A172 (cell line): ENCODE measurements at places on chromosomes 16 and 17. TPM values are rescaled to one million over a fixed set of nuclear protein-coding genes. Genes with fewer than 3 reads are reported as not detected.

Gene GABARAP
- 144 and 238 TPM in 2 replicates for total RNA-seq

DNA sequence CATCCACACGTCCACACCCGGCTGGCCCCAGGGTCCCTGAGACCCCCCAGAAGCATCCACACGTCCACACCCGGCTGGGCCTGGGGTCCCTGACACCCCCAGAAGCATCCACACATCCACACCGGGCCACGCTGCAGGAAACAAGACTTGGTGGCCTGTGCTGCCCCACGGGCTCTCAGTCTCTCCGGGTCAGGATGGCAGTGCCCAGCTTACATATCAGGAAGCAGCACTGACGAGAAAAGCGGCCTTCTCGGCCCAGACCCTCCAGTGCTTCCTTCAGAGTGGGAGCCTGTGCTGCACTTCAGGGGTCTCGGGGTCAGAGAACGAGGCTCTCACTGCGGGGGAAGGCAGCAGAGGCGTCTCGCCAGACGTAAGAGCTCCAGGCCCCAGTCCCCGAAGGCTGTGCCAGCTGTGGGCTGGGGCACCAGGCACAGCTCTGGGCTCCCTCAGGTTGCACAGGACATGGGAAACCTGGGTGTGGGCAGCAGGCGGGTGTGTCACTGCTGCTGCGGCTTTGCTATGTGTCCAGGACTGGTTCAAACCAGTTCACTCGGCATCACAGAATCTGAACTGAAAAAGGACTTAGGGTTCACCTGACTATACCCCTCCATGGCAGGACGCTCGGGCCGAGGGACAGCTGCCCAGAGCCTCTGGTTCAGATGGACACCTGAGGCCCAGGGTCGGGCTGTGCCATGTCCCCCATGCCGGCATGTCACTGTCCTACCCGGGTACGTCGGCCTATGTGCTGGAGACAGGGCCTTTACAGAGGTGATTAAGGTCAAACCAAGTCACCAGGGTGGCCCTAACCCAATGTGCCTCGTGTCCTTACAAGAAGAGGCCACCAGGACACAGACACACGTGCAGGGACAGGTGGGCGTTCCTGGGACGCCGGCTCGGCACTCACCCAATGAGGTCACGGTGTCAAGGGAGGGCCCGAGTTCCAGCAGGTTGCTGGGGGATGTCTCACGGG, 40.2 kb upstream of the CHMP6 start:
- DNase-seq: no peak

DNA sequence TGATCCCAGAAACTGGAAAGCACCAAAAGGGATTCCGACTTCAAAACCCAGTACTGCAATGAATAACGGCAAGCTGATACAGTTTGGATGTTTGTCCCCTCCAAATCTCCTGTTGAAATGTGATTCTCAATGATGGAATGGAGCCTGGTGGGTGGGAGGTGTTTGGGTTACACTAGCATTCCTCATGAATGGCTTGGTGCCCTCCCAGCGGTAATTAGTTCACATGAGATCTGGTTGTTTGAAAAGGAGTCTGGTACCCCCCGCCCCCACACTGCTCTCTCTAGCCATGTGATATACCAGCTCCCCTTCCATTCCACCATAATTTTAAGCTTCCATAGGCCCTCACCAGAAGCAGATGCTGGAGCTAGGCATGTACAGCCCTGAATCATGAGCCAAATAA, 40.1 kb downstream of the RANBP10 start:
- no peak for DNase-seq

GRCh38 chr16:83046664-83047063, 419.9 kb downstream of the CDH13 start:
- DNase-seq: no peak

Gene CRYM
- 0.67 and 0.78 TPM in 2 replicates for total RNA-seq

Gene DPEP2
- not detected in 2 replicates for total RNA-seq

DNA sequence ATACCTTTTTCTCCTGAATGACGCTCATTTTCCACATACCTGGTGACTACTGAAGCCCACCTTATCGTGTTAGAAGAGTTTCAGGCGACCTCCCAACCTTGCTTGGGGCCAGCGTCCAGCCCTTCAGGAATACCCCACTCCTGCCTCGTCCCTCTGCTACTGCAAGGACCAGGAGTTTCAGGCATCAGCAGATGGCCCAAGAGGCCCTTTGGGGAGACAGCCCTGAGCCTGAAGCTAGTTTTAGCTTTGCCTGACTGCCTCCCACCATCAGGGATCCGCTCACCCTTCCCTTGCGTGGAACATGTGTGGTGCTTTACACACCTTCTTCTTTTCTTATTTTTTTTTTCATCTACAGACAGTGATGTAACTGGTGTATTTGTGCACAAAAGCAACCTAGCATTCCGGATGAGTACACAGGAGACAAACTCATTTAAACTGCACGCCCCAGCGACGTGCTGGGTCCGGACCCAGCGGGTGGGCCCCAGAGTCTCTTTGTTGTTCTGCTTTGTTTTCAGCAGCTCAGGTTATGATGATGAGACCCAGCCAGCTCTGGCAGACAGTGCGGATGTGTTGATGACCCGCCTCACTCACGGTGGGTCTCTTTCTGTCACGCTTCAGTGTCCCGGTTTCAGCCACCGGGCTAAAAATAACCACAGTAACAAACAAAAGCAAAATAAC, 242.4 kb downstream of the C16orf95 start:
- DNase-seq: no peak

- no peak for DNase-seq
Measured at GRCh38 chr16:57395026-57395425, 9.5 kb upstream of the CCL17 start.

Gene IKZF3
- total RNA-seq: not detected in 2 replicates

Gene ZPBP2
- not detected in 2 replicates for total RNA-seq

DNA sequence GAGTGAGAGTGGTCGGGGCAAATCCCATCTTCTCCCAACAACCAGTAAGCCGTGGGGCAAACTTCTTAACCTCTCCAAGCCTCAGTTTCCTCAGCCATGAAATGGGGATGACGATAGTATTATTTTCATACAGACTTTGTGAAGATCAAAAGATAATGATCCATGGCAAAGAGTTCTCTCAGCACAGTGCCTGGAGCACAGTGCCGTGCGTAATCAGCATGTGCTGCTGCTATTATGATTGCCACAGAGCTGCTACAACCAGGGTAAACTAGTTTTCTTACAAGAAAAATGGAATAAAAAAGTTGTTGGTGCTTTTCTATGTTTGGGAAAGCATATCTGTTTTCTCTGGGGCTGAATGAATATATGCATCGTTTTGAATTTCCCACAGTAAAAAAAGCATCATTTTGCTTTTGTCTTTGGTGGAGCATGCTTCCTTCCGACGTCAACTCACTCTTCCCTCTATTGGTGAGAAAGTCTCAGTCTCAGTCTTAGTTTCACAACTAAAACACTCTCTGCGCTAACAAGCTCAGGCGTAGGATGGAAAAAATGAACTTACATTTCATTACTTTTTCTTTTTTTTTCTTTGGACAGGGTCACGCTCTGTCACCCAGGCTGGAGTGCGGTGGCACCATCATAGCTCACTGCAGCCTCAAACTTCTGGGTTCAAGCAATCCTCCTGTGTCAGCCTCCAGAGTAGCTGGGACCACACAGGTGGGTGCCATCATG, 37.2 kb downstream of the CDK5R1 start:
- no peak for DNase-seq

Gene KIFC3
- total RNA-seq: 77.9 and 90.4 TPM in 2 replicates

Gene SLFN14
- total RNA-seq: not detected in 2 replicates

DNA sequence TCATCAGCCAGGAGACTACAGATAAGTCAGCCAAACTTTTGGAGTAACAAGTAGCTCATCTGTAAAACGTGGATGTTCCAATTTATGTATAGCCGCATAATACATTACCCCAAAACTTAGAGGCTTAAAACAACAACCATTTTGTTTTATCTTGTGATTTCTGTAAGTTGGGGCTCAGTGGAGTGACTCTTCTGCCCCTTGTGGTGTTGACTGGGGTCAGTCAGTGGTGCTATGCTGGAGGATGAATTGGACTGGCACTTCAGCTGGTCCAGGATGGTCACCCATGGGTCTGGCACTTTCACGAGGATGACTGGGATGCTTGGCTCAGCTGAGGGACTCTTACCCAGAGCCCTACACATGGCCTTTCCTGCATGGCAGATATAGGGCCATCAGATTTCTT, 172.5 kb downstream of the WWOX start:
- DNase-seq: no peak

GRCh38 chr17:78041386-78042179, 83.1 kb downstream of the TNRC6C start:
- peak; percentile 33 for DNase-seq

Gene PRSS27
- 1.4 and 2.6 TPM in 2 replicates for total RNA-seq

- DNase-seq: peak; percentile 97
Measured at GRCh38 chr16:69513180-69513966, 52.4 kb upstream of the NFAT5 start.

- DNase-seq: no peak
Measured at GRCh38 chr17:8013731-8014557, 11.5 kb downstream of the GUCY2D start.

DNA sequence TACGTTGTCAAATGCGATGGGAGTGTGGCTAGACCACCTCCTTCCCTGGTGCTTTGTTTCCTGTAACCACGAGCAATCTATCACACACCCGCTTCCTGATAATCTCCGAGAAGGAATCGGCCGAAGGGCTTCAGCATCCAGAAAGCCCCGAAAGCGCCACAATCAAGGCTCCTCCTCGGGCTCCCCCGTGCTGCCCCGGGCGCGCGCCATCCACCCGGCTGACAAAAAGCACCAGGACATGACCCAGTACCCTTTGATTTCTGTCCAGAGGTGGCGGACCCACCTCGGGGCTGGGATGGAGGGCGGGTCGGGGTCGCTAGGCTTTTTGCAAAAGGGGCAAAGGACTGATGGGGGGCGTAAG, 743 bp upstream of the ARMC7 start:
- DNase-seq: no peak

GRCh38 chr16:6335072-6335471, 997.6 kb upstream of the RBFOX1 start:
- DNase-seq: peak; percentile 4

- peak; percentile 93 for DNase-seq
Measured at GRCh38 chr17:82859431-82860403, 19.9 kb upstream of the ZNF750 start.

Gene MVP
- total RNA-seq: 239 and 243 TPM in 2 replicates

Gene ADAMTS18
- not detected in 2 replicates for total RNA-seq

GRCh38 chr17:57294629-57295501, 38.5 kb downstream of the MSI2 start:
- DNase-seq: peak; percentile 94

GRCh38 chr16:84754353-84754856, 54.6 kb downstream of the USP10 start:
- DNase-seq: peak; percentile 76

Gene KRT13
- 2.7 and 2.8 TPM in 2 replicates for total RNA-seq

Gene CEMP1
- total RNA-seq: not detected in 2 replicates

GRCh38 chr17:4100883-4101756, 41.7 kb downstream of the ZZEF1 start:
- DNase-seq: no peak

- peak; percentile 53 for DNase-seq
Measured at GRCh38 chr17:78808163-78808562, 26.1 kb upstream of the CYTH1 start.

DNA sequence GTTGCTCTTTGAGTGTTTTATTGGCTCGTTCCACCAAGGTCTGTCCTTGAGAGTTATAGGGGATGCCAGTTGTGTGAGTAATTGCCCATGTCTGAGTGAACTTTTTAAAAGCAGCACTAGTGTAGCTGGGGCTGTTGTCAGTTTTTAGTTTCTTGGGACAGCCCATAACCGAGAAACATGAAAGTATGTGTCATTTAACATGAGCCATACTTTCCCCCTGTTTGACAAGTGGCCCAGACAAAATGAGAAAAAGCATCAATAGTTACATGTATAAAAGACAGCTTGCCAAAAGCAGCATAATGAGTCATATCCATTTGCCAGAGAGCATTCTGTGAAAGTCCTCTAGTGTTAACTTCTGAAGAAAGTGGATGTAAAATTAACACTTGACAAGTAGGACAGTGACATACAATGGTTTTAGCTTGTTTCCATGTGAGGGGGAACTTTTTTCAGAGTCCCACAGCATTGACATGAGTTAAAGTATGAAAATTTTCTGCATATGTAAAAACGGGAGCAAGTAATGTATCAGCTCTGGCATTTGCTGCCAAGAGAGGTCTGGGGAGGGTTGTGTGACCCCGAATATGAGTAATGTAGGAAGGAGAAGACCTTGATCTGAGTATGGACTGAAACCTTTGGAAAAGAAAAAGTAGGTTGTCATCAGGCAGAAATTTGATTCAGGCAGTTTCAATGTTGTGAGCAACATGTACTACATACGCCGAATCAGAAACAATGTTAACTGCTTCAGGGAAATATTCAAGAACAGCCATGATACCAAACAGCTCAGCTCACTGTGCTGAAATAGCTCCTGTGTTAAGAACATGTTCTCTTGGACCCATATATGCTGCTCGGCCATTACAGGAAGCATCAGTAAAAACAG, 56.8 kb upstream of the ARL4D start:
- peak; percentile 45 for DNase-seq

DNA sequence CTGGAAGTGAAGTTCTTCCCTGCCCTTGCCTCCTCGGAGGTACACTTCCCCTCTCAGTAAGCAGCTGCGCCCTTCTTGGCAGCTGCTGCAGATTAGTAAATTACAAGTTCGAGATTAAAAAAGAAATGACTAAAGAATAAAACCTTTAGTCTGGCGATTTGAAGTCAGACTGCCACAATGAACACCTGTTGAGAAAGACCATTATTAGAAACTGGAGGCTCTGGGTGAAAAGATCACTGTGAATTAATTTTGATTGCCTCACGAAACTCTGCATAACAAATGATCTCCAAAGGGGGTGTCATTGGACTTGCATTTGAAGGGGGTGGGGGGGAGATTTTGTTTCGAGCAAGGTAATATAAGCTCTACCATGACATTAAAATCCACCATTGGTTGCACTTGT, 39.3 kb downstream of the SALL1 start:
- DNase-seq: no peak

DNA sequence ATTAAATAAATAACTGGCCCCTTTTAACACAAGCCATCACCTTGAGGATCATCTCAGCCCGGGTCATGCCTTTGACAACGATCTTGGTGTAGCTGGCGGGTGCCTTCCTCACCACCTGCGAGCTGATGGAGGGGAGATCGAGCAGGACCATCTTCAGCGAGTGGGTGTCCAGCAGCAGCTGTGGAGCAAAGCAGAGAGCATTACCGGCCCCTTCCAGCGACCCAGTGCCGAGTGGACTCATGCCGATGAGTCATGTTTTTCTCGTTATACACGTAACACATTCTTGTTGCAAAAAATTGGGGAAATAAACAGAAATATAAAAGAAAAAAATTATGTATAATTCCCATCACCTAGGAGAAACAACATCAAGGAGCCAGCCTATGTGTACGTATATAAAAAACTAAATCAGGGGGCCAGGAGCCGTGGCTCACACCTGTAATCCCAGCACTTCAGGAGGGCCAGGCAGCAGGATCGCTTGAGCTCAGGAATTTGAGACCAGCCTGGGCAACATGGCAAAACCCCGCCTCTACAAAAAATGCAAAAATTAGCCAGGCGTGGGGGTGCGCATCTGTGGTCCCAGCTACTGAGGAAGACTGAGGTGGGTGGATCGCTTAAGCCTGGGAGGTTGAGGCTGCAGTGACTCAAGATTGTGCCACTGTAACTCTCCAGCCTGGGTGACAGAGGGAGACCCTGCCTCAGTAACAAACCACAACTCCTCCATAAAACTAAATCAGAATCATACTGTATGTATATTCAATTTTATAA, 169.1 kb upstream of the RPH3AL start:
- DNase-seq: no peak
